ENCODE measurements at places on chromosomes 6 and 20.

DNA sequence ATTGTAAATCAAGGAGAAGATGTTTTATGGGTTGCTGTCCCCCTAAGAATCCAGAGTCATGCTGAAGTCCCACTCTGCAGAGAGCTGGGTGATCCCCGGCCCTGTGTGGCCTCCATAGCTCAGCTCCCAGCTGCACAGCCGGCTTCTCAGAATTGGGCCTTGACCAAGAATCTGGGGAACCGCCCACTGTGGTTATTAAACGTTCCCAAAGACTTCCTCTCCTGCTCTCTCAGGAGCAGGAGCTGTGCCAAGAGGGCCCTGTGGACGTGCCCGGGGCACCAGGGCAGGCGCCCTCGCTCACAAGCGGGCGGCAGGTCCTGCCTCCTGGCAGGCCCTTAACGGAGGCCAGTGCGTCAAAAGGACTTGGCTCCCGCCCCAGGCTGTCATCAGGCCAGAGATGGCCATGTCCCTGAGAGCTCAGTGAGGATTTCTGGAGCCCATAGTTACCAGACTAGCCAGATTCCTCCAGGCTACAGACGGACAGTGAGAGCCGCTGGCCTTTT, 30.4 kb downstream of the ZC3H12D start:
- no peak for DNase-seq

- DNase-seq, result no peak
These were observed 73.1 kb downstream of the NCOA3 start for GRCh38 chr20:47574616-47575364.

GRCh38 chr6:13071550-13072345, 256.6 kb downstream of the TBC1D7 start:
- DNase-seq, result no peak

- peak; percentile 74 for DNase-seq
These were observed 14.3 kb upstream of the GOPC start for GRCh38 chr6:117616391-117617209.

GRCh38 chr20:1034415-1034789, 32.3 kb upstream of the RSPO4 start:
- DNase-seq, result no peak

DNA sequence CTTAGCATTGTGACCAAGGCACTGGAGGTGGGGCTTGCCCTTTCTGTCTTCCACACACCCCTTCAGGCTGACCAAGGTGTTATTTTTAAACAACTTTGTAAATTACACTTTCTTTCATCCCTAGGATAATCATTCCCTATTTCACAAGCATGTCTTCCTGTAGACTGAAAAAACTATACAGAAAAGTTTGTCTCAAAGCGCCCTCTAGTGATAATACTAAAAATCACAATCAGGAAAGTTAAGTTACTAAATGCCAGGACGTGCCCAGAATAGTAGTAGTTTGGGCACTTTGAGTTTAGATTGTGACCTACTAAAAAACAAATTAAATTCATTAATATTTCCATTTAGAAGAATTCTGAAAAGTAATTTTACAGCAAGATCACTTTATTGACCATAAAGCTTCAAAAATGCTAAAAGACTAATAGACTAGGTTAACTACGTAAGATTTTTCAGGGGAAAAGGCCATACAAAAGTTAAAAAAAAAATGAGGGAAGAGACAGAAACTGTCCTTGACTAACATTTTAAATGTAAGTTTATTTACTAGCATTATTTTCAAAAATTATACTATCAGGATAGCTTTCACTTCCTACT, 123.3 kb upstream of the DUSP22 start:
- no peak for DNase-seq

GRCh38 chr20:19222520-19223040, 10.1 kb downstream of the SLC24A3 start:
- no peak for DNase-seq

- DNase-seq, result no peak
These were observed 147.0 kb downstream of the TBC1D32 start for GRCh38 chr6:121187200-121187832.
